Forelimb muscle (tissue), 1 donor: ENCODE measurements at places on chromosomes 6 and 20. TPM values are rescaled to one million over a fixed set of nuclear protein-coding genes. Genes with fewer than 3 reads are reported as not detected.

LTB gene
- polyA plus RNA-seq, result 1.1 TPM

PTGIS gene
- polyA plus RNA-seq, result 22.2 TPM

GRCh38 chr6:56827908-56828649 is 126.8 kb upstream of the BEND6 start:
- DNase-seq, result no peak

DNA sequence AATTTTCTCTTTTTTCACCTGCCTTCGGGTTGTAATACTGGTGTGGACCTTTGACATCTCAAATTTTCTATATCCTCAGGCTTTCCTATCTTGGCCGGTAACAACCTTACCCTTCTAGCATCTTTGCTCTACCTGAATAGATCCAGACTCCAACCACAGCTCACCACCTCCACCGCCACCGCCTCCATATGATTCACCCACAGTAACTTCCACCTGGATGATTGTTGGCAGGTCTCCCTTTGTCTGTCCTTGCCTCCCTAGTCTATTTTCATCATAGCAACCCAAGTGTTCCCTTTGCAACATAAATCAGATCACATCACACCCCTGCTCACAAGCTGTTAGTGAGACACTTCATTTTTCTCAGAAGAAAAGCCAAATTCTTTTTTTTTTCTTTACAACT is 525.8 kb upstream of the POU3F2 start:
- no peak for DNase-seq

GRCh38 chr6:30767158-30767943 is 23.0 kb upstream of the IER3 start:
- DNase-seq, result no peak

DNA sequence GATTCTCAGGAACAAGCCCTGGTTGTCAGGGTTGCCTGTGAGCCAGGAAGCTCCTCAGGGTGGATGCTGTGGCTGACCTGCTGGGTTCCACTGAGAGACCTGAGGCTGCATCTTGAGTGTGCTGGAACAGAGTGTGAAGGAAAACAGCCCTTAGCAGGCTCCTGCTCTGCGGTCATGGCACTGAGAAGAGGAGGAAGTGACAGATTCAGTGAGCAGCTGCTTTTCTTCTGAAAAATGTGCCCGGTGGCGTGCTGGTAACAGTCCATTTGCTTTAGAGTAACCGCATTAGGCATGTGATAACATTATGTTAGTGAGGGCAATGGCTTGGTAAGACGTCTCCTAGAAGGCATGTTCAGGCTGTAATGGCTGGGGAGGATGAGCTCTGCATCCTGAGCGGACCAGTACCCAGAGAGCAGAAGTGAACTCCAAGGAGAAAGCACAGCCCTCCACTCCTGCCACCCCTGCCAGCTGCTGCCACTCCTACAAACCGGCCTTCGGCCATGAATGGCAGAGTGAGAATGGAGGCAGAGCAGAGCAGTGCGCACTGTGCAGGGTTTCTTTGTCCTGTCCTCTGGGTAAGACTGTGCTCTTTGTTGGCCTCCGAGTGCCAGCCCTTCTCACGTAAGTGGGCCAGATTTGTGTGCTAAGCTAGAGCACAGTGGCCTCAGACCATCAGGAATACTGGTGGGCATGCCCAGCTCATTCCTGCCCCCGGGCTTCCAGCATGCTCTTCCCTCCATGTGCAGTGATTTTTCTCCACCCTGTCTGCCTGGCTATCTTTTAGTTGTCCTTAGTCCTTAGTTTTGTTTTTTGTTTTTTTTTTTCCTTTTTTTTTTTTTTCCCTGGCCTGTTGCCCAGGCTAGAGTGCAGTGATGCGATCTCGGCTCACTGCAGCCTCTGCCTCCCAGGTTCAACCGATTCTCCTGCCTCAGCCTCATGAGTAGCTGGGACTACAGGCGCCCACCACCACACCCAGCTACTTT is 98.1 kb upstream of the VSTM2L start:
- no peak for DNase-seq

SMLR1 gene
- polyA plus RNA-seq, result 0.10 TPM

DNA sequence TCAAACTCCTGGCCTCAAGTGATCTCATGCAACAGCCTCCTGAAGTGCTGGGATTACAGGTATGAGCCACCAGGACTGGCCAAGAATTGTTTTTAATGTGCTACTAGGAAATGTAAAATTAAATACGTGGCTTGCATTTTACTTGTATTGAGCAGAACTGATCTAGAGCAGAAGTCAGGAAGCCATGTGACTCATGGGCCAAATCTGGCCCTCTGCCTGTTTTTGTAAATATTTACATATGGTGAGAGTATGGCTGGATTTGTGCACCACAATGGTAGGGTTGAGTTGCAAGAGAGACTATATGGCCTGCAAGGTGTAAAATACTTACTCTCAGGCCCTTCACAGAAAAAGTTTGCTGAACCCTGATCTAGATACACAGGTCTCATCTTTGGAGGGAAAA is 75.8 kb downstream of the LAMP5 start:
- DNase-seq, result no peak

GRCh38 chr6:88843040-88843439 is 120.4 kb downstream of the RNGTT start:
- DNase-seq, result no peak

- no peak for DNase-seq
Measured at GRCh38 chr6:156974830-156975261, 197.7 kb downstream of the ARID1B start.

- no peak for DNase-seq
Measured at GRCh38 chr6:139152088-139152891, 17.4 kb downstream of the HECA start.

C6orf136 gene
- 16.1 TPM for polyA plus RNA-seq

DNA sequence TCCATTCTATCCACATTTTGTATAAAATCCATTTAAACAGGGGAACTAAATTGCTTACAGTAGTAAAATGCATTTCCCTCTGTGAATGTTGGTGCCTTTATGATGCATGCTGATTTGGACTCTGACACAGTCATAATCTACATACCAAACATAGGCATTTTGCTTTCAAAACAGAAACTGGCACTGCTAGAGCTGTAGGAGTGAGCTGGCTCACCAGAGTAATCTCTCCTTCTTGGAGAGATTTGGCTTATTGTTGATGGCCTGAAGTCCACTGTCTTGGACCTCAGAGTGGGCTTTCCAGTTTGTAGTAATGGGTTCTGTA is 363.2 kb upstream of the FLRT3 start:
- no peak for DNase-seq

- no peak for DNase-seq
Measured at GRCh38 chr6:148617530-148617929, 129.3 kb upstream of the UST start.

RNF5 gene
- polyA plus RNA-seq, result 50.9 TPM

UTRN gene
- polyA plus RNA-seq, result 52.2 TPM

- no peak for DNase-seq
Measured at GRCh38 chr6:20983961-20984360, 449.7 kb downstream of the CDKAL1 start.

GRCh38 chr20:19692685-19693119 is 65.4 kb upstream of the RIN2 start:
- DNase-seq, result no peak

DNA sequence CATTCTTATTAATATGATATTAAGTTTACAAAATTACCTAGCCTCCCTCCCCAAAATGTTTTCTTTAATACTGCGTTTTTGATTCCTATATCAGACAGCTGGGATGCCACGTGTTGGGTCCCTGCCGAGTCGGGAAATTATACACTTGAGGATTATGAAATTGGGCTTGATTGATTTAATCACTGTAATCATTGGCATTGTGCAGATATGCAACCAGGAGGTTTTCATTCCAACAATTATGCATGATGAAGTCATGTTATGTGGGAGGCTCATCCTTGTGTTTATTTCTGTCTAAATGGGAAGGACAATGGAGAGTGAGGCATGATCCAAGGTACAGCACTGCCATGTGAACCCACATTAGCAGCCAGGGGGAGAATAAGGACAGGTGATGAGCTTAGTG is 30.6 kb upstream of the RIPOR2 start:
- no peak for DNase-seq

GRCh38 chr6:144434308-144434990 is 149.3 kb downstream of the UTRN start:
- no peak for DNase-seq

DNA sequence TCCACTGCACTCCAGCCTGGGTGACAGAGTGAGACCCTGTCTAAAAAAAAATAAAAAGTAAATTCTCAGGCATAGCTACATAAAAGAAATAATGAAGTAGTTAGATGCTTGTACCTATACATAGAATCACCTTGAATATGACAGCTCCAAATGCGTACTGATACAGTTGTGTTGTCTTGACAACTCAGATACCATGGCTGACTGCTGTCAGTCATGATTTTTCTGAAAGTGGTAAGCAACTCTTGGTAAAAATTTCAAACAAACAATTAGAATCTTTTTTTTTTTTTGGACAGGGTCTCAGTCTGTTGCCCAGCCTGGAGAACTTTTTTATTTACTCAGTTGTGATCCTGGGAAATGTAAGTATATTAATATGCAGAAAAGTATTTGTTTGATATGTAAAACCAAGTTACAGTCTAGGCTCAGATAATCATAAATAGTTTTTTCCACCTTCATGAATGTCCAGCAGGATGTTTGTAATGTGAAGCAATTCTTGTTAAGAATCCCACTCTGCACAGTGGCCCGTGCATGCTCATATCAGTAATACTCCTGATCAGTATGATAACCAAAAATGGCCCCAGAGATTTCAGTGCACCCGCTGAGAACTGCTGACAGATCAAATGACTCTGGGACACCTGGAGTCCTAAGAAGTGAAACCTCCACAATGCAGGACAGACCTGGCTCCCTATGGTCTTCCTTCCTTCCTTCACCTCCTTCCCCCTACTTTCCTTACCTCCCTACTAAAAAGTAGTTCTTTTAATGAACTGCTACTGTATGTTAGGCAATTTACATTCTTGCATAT is 14.0 kb upstream of the MAPK13 start:
- DNase-seq, result no peak

RUNX2 gene
- polyA plus RNA-seq, result 0.66 TPM

DNA sequence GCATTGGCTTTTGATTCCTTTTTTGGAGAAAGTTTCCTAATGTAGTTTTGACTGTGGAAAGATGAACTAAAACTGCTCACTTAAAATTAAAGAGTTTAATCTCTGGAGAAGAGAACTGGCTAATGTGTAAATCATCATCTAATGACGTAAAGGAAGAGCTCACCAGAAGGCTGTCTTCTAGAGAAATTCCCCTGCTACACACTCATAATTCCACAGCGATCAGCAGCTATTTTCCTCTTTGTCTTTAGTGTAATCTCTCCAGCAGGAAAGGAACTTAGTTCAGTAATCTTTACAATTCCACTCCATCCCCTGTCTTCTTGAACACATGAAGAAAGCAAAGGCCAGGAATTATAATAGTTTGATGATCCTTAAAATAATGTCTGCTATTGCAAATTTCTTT is 15.8 kb downstream of the SPTLC3 start:
- no peak for DNase-seq

DNA sequence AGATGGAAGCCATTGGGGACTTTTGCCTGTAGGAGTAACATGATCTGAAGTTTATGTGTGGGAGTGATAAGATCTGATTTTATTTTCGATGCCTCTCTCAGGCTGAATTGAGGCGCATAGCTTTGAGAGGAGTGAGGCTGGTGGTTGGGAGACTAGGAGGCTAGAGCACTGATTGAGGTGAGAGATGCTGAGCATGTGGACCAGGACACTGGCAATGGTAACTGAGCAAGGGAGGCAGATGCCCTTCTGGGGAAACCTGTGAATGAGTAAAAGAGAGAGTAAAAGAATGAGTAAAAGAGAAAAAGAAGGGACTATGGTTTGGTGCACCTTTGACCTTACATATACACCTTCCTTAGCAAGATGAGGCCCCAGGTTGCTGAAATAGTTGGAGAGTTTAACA is 3.0 kb downstream of the RRP36 start:
- no peak for DNase-seq

DNA sequence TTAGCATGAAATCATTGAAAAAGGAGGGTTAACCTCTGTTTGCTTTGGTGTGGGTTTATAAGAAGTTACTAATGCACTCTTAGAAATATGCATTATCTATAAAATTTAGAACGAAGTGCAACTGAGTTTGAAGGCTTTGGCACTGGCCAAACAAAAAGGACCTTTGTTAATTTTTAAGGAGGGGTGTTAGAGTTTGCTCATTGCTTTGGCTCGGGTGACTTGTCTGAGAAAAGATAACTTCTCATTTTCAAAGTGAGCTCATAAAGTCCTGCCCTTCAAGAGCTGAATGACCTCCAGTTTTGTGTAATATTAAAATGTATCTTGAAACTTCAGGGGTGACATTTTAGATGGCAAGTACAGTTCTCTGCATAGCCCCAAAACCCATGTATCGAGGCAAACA is 25.9 kb downstream of the NEDD9 start:
- no peak for DNase-seq

PDYN gene
- polyA plus RNA-seq, result not detected

DNA sequence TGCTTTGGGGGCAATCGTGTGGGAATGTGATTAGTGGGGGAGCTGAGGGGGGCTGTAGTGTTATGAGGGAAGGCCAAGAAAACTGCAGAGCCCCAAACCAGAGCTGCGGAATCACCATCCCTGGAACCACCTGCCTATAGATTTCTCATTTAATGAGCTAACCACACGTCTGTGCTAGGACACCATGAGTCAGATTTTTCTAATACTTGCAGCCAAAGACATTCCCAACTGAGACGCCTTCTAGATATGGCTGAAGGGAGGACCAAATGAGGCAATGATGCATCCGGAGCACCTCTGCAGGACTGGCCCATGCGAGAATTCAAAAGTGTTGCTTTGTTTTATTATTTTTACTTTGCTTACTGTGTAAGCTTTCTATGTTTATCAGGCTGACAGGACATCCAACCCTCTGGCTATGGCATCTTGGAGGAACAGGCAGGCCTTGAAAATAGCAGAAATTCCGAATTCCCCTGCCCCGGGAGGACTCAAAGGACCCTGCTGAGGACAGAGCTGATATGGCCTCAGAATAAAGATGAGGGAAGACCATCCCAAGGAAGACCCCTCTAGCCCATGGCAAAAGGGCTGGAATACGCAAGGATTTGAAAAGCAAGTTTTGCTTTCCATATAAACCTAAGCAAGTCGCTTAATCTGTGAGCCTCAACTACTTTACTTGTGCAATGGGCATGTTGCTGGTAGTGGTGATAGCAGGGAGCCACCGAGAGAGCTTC is 3.1 kb upstream of the PTGIS start:
- no peak for DNase-seq

- DNase-seq, result no peak
Measured at GRCh38 chr20:63544241-63544957, 3.1 kb downstream of the SRMS start.

- DNase-seq, result no peak
Measured at GRCh38 chr6:150987371-150987828, 121.9 kb downstream of the MTHFD1L start.
